Activated CD4-positive, alpha-beta T cell treated with anti-CD3 and anti-CD28 coated beads for 1 hour (primary cell): ENCODE measurements at places on chromosomes 1 and 21.

DNA sequence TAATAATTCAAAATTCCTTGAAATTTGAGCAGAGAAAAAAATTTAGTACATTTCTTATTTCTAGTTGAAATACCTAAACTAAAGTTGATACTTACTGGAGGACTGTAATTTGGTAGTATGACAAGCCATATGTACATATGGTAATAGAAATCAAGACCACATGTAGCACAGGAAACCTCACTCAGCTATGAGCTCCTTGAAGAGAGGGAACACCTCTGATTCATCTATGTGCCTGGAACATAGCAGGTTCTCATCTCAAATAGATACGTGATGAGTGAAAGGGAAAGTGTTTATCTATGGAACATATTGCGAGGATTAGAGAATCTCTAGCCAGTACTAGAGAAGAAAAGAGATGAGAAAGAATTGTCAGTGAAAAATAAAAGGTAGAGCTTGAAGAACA, 47.9 kb upstream of the GNG4 start:
- no peak for DNase-seq

DNA sequence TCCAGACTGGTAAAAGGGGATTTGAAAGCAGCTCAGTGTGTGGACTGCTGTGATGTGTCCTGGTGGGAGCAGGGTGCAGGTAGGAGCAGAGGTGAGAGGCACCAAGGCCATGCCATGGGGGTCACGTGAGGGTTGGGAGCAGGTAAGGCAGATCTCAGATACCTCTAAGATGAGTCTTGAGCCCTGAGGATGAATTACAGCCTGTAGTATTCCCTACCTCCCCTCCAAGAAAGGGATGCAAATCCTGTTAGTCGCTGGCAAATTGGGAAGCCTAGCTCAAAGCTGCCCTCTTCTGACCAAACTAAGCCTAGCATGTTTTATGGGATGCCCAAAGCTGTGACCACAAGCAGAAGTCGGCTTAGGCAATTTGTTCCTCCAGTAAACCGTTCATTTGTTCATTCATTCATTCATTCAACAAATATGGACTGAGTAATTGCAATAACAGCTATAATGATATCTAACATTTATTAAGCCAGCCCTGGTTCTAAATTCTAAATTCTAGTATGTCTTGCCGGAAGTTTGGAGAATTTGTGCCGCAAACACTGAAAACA, 3.9 kb upstream of the NUAK2 start:
- DNase-seq, result peak; percentile 21

DNA sequence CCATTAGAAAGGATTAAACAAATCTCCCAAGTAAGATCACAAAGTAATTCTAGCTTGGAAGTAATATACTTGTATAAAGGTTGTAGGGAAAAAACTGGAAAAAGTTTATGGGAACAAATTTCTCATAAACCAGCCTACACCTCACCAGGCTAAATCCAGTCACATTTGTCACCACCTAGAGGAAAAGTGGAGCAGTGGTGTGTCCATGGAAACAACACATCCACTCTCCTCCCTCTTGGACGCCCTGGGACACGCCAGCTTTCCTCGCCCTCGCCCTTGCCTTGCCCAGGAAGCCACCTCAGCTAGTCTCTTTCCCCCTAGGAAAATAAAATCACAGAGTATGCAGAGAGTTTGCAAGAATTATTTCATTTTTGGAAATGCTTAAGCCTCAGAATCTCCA, 2.2 kb downstream of the PALMD start:
- DNase-seq, result no peak

DNA sequence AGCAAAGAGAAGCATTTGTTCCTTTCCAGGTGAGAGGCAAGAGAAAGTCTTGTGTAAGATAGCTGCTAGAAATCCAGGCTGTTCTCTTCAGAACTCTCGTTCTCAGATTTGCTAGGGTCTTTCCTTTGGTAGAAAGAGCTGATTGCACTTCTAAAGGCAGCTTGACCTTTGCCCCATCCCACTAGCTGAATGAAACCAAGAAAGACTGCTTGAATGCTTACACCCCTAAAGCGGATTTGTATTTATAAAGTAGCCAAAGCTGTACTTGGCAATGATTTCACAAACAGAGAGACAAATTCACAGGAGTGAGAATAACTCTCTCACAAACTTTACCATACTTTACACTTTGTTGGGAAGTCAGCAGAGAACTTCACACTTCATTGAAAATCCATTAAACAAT, 424.1 kb downstream of the TTLL7 start:
- DNase-seq, result no peak

DNA sequence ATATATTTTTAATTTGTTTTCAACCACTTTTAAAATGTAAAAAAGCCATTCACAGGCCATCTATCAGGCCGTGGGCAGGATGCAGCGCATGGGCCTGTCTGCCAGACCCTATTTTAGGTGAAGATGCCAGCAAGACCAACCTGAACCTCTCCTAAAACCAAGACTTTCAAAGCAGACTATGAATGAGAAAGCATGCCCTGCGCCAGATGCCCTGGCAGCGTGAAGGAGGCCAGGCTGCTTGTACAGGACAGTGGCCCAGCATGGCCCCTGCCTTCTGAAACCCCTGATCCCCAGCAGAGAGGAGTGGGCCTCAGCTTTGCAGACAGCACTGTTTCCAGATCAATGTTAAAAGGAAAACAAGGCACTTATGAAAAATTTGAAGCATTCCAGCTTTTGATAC, 31.6 kb downstream of the WDR4 start:
- no peak for DNase-seq

DNA sequence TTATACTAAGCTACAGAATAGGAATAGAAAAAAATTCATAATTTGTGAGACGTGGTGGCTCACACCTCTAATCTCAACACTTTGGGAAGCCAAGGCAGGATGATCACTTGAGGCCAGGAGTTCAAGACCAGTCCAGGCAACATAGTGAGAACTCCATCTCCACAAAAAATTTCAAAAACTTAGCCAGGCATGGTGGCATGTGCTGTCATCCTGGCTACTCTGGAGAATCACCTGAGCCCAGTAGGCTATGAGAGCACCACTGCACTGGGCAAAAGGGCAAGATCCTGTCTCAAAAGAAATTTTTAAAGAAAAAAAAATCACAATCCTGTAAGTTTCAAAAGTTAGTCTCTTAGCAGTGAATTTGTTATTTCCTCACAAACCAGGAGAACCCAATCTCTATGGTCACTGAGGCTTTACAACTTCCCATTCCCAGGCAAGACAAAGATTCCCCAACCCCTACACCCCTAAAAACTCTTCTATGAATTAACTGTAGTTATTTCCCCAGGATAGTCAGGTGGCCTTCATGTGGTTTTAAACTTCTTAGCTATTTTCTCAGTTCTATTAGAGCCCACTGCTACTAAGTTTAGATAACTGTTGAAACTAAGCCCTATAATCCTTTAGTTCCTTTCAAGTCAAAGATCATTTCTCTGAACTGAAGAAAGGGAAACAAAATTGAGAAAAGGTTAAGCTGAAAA, 74.5 kb downstream of the FOXJ3 start:
- no peak for DNase-seq

DNA sequence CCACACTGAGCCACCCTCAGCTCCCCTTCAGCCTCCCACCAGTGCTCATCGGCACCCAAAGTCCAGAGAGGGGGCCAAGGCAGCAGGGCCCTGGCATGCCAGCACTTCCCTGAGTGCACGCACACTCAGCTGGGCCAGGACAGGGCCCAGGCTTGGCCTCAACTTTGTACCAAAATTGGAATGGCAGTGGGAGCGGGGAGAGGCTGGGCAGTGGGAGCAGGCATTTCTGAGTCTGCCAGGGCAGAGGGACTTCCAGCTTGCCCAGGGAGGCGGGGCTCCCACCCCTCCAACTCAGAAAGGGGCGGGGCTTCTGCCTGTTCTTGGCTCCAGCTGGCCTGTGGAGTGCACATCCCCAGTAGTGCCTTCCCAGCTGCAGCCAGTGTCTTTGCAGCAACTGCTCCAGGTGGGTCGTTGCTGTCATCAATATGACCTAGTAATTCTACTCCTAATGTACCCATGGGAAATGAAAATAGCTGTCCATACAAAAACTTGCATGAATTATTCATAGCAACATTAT, 10.3 kb upstream of the SNX7 start:
- DNase-seq, result no peak

DNA sequence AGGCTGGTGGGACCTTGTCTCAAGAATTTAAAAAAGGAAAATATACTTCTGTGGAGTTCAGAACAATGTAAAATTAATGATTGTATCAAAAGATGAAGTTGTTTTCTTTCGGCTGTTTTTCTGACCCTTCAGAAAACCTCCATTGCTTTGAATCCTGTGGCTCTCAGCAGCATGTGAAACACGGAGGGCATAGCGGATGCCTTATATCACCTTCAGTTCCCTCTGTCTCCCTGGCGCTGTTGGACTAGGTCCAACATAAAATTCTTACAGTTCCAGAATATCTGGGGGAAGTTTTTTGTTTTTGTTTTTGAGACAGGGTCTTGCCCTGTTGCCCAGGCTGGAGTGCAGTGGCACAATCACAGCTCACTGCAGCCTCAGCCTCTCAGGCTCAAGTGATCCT, 7.4 kb downstream of the ZBTB8A start:
- no peak for DNase-seq

GRCh38 chr1:25247829-25248754, 838 bp upstream of the RSRP1 start:
- DNase-seq, result no peak

DNA sequence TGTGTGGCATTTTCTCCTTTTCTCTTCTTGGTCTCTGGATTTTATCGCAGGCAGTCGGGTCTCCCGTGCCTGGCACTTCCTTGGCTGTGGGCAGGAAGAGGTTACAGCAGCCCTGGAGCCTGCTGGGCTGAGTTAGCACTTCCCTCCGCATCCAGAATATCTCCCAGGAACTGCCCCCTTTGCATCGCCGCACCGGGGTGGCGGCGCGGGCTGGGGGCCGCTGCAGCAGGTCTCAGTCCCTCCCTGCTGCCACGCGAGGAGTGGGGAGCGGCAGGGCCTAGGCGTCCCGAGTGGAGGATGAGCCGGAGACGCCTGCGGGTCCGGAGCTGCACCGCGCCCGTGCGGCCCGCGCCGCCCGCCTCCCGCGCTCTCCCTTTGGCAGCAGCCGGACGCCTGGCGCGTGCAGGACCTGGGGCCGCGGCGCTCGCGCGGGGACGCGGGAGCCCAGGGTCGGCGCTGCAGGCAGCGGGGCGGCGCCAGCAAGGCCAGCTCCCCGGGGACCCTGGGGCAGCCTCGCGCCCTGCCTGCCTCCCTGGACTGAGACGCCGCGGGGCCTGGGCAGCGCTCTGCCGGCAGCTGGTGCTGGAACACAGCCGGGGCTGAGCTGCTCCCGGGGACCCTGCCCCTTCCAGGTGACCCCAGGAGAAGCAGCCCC, 192.8 kb downstream of the PRDM2 start:
- no peak for DNase-seq

DNA sequence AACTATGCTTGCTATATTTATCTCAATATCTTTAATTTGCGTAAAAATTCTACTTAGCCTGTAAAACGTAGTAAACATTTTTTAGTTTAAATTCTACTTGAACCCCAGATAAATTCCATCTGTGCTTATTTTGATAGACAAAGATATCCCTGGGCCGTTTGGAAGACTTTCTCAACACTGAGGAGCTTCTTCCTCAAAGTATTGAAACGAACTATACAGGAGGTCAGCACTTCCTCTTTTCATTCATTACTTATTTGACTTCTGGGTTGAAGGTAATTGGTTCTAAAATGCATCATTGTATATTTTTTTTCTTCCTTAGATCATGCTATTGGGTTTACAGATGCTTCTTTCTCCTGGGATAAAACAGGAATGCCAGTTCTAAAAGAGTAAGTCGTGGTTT, 74.7 kb downstream of the HSPA13 start:
- DNase-seq, result no peak

DNA sequence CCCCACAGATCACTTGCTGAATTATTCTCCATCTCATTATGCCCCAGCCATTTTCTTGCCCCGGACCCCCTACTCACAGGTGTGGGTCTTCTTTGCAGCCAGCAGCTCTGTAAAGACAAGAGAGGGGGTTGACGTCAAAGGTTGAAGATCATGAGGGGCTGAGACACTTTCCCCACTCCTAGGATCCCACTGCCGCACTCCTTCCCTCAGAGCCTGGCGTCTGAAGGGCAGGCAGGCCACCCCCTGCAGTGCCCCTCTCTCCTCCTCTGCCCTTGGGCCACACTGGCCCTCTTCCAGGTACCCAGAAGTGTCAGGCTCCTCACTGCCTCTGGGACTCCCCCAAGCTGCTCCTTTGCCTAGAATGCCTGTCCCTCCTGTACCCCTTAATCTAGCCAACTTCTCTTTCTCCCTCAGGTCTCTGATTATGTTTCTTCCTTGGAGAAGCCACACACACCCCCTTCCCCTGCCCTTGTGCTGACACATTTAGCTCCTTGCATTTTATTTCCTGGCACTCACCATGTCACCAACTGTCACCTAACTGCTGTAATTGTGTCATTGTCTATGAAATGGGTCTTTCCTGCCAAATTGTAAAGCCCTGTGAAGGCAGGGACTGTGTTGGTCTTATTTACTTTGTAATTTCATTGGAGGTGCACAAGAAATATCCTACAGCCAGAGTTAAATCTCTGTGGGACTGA, 2.1 kb downstream of the RORC start:
- DNase-seq, result no peak

DNA sequence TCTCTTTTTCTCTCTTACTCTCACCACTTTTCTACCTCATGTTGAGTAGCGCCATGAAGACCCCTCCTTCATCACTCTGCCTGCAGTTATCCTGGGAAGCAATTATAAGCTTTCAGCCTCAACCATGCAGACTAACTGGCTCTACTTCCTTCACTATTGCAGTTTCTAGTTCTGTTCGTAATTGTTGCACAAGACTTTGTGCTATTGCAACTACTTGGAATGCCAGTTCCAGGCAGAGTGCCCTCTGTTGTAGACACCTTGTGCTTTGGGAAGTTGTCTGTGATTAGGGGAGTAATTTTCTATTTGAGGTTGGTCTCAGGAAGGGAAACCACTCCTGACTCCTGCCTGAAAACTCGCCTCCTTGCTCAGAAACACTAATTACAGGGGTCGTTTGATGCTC, 19.4 kb downstream of the PGM1 start:
- DNase-seq, result no peak

DNA sequence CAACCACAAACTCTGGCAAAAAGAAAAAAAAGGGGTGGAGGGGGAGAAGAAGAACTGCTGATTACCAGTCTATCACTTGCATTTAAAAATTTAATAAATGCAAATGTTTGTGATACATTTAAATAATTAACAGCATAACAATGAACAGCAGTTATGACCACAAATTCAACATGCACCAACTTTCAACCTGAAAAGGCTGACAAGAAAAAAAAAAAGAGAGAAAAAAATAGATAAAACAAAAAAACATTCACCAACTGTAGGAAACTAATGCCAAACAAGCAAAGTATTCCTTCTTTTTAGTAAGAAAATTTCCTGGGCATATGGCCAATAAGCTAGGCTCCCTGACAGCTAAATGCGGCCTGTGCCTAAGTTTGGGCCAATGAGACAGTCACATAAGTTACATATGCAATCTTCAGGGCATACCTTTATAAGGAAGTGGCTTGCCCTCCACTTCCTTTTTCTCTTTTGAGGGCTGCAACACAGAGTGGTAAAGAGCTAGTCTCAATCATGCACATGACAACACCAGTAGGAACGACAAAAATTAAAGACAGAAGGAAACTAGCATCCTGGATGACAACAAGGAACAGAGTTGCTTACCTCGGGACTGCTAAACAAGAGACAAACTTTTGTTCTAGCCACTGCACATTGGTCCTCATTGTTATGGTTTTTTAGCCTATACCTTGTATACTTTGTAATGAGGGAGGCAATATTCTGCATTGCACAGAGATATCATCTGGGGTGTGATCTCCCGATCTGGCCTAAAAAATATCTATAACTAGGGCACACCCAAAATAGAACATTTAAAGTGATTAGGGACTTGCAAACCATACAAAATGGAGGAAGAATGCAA, 24.2 kb upstream of the PHTF1 start:
- peak; percentile 11 for DNase-seq
